ENCODE measurements at places on chromosomes 11 and 22.

DNA sequence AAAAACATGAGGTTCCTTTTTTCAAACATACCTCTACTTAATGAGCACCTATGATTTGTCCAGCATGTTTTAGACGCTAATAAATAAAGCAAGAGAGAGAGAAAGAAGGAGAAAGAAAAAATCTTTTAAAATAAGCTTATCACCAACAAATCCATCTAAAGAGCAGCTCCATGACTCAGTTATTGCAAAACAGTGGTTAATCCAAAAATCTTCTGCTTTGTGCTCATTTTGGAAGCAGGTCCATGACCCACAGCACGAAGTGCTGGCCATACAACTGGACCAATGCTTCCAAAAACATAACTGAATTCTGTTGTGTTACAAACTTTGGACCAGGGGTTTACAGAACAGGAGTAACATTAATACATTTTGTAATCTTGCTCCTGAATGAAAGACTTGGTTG is 696.6 kb downstream of the KCNA4 start:
- no peak for DNase-seq

GRCh38 chr11:1402355-1403077 is 12.8 kb downstream of the BRSK2 start:
- no peak for DNase-seq

DNA sequence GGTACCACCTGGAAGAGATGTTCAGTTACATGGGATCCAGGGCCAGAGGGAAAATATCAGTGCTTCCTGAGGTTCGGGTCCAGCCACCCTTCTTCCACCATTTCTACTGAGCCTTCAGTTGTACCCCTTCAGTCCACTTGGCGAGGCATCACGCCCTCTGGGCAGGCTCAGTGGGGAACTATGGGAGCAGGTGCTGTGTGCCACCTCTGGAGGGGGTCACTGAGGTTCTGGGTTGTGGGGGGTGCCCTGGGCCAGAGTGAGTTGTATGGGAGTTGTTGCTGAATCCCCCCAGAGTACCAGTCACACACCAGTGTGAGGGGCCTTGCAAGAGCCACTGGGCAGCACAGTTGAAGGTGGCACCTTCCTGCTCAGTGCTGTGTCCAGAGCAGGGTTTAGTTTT is 2.7 kb upstream of the SREBF2 start:
- no peak for DNase-seq

- DNase-seq = no peak
Observed at GRCh38 chr11:128305588-128305987, 281.8 kb downstream of the ETS1 start.

- no peak for DNase-seq
Observed at GRCh38 chr22:32073823-32074380, 30.8 kb downstream of the SLC5A1 start.

DNA sequence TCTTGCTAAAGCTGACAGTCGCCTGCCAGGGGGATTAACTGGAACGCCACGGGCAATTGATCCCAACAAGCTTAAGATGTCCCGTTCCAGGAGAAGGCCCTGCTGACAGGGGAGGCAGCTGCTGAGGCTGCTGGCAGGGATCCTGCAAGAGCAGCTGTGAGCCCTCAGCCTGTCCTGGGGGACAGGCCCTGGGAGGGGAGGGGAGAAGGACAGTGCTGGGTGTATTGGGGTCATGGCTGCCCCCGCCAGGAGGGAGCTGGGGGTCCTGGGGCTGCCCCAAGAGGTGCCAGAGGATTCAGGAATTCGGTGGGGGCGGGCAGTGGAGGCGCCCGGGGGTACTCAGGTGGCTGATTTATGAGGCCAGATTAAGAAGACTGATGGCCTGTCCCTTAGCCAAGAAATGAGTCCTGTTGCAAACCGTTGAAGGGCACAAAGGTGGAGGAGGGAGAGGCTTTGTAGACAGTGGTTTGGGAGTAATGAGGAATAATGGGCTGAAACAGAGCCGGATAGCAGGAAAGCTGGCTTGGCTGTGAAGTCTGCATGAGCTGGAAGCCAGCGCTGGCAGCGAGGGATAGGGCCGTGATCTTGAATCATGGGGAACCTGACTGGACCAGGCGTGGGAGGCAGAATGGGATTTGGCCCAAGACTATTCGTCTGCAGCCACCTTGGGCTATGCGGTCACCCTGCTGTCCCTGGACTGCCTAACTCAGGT is 133.5 kb downstream of the CACNA1I start:
- no peak for DNase-seq

- no peak for DNase-seq
Observed at GRCh38 chr11:119788911-119789560, 60.0 kb upstream of the NECTIN1 start.

- peak; percentile 40 for DNase-seq
Observed at GRCh38 chr11:70661761-70662501, 263.6 kb downstream of the CTTN start.

- no peak for DNase-seq
Observed at GRCh38 chr11:22444076-22444475, 105.9 kb downstream of the SLC17A6 start.

- no peak for DNase-seq
Observed at GRCh38 chr22:20968281-20968977, 1.4 kb downstream of the AIFM3 start.

- no peak for DNase-seq
Observed at GRCh38 chr22:43406186-43406790, 5.5 kb upstream of the MPPED1 start.

DNA sequence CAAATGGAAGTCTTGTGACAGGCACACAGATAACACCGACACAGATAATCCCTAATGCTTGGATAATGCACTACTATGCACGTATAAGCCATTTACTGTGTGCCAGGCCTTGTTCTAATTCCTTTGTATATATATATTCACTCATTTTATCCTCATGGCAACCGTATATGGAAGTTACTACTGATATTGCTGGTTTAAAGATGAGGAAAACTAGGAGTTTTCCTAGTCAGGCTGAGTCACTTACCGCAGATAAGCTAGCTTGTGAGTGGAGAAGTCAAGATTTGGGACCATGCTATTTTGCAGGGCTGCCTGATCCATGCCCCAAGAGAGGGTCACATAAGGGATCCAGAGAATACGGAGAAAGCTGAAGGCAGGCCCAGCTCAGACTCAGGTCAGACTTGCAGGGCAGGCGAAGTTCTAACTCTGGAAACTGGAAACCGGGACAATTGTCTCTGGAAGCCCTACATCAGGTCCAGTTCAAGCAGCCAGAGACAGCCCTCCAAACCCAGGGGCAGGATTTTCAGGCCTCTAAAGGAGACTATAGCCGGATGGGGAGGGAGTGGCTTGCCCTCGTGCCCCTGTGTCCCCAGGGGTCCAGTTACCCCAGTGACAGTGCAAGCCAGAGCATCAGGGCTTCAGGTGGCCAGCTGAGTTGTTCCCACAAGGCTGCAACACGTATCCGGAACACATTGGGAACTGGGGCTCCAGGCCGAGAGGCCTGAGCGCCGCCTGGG is 534.8 kb downstream of the INSC start:
- DNase-seq = no peak

DNA sequence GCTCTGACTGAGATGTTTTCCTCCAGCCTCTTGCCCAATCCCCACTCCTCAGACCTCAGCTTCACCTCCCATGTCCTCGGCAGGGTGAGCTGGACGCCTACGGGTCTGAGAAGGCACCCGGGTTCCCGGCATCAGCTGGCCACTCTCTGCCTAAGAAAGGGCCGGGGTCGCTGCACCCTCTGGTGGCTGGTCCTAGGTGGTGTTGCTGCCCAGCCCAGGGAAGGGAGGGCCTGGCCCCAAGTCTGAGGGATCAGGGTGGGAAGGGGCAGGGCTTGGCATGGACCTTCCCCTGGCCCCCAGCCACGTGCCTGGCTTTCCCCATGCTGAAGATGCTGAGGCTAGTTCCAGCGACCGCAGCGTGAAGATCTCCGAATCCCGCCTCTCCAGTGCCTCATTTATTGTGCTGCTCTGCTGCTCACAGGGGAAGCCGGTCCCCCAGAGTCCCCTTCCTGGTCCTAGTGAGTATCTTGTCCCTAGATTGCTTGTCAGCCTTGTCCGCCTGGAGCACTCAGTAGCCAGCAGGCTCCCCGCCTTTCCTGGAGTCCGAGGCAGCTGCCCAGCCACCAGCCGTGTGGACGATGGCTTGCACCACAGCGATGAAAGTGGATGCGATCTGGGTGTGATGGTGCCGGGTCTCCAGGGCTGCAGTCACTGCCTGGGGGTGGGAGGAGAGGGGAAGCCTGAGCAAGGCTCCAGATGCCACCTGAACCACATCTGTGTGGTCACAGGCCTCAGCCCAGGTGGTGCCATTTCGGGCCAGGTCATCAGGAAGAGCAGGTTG is 2.9 kb upstream of the GGT5 start:
- DNase-seq = peak; percentile 89

DNA sequence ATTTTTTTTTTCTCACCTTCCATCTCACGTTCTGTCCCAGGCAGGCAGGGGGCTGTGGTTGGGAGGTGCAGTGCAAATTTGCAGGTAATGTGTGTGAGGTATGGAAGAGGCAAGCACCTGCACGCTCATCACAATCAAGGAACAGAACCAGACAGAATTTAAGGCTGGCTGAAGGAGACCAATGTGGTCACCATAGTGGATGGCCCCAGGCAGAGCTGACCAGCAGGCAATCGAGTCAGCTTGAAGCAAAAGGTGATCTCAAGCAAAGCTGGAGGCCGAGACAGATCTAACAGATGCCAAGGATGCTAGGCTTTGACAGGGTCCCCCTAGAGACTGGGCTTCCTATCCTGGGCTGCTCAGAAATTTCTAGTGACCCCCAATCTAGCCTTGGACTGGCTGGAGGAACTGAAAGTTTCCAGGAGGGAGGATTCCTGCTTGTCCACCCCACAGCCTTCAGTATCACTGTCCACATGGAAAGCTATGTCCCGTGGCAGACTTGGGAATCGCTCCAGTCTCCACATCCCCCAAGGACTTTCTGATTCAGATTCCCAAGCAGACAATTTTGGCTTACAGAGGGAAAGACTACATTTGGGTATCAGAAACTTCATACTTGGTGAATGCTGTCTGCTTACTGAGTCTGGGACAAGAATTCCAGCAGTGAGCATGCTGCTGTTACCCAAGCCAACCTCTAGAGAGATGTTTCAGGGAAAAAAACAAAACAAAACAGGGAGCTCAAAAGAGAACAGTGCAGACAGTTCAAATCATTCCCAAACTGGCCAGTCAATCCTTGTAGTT is 9.0 kb upstream of the MICAL3 start:
- peak; percentile 92 for DNase-seq

DNA sequence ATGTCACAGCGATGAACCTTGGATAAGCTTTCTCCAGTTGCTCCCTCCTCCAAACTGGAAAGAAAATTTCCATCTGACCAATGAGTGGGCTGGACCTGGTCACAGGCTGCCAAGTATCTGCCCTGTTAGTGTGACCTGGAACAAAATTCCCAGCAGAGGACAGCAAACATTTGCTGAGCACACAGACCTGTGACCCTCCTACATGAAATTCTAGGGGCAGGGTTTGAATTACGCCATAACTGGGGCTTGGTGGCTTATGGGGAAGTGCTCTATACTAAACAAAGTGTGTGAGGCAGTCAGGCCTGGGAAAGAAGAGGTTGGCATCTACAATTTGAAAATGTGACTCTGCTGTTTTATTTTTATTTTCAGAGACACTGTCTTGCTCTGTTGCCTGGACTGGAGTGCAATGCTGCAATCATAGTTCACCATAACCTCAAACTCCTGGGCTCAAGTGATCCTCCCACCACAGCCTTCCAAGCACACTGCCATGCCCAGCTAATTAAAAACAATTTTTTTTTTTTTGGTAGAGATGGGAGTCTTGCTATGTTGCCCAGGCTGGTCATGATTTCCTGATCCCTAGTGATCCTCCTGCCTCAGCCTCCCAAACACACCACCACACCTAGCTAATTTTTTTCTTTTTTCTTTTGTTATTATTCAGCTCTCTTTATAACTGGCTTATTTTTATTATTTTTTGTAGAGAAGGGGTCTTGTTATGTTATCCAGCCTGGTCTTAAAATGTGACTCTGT is 13.6 kb upstream of the XBP1 start:
- DNase-seq = no peak

DNA sequence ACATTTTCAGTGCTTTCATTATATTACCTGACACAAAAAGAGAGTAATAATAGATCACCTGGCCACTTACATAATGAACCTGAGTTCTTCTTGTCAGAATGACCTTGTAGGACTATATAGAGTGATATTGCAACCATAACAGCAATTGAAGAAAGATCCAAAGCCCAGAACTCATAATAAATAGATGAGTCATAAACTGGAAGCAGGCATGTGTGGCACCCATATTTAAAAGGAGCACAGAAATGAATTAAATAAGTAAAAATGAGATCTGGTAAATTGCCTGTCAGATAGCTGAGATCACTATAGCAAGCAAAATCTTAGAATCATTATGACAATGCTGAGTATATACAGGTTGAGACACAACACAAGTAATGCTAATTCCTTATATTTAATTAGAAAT is 331.8 kb downstream of the AASDHPPT start:
- no peak for DNase-seq

- peak; percentile 72 for DNase-seq
Observed at GRCh38 chr11:123054301-123055065, 7.5 kb downstream of the HSPA8 start.

DNA sequence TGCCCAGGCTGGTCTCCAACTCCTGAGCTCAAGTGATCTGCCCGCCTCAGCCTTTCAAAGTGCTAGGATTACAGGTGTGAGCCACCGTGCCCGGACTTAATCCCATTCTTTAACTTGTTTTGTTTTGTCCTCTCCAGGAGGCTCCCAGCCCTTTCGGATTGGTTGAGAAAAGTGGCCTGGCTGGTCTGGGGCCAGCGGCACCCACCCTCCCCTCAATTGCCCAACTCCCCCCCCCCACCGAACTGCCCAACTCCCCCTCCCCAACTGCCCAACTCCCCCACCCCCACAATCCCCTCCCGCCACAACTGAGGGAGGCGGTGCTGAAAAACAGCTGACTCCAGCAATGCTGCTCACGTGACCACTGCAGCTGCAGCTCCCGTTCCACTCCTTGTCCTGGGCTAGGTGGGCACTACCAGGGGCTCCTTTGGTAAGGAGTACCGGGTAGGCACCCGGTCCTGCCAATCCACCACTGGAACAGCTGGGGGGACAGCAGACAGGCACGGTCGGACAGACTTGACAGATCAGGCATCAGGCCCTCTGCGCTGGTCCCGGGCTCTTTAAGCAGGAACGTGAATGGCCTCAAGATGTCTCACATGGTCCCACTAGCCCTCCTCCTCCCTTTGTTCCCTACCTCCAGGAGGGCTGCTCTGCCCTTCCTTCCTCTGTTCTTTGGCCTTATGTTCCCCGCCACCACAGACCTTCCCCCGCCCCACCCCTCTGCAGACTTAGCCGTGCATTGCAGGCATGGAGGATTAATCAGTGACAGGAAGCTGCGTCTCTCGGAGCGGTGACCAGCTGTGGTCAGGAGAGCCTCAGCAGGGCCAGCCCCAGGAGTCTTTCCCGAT is at the start of gene TCN2:
TSS of gene TCN2 (plus strand) at position 720 of the 845 bp plus-strand sequence. CDS start 158 bp downstream, outside the sequence.
- DNase-seq = peak; percentile 58

DNA sequence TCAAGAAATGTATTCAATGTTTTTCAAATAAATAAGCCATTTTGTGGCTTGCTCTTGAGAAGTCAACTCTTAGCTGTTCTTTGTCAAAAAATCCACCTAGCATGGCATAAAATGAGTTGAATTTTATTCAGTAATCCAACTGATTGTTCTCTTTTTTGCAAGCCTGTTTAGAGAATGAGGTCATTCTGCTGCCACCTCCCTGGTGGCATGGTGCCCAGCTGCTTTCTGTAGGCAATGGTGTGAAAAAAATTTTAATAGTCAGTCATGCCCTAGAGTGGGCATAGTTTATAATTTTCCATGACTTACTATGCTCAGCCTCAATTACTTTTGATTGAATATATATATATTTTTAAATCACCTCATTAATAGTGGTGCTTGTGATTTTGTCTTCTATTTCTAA is 177.2 kb downstream of the INSC start:
- DNase-seq = no peak

- peak; percentile 53 for DNase-seq
Observed at GRCh38 chr11:78420796-78421209, 3.2 kb upstream of the GAB2 start.

- no peak for DNase-seq
Observed at GRCh38 chr22:29755889-29756288, 10.9 kb downstream of the ZMAT5 start.

Measured in fibroblast of skin of scalp (primary cell).